ENCODE measurements at places on chromosomes 1 and 21.

GRCh38 chr1:3652548-3653285 is 401 bp downstream of the TP73 start:
- peak; percentile 29 for DNase-seq

GRCh38 chr1:235940285-235940684 is 73.6 kb upstream of the LYST start:
- DNase-seq = no peak

- no peak for DNase-seq
Measured at GRCh38 chr21:44005593-44005992, 6.5 kb upstream of the TRAPPC10 start.

- no peak for DNase-seq
Measured at GRCh38 chr1:16053781-16054502, 10.4 kb downstream of the CLCNKB start.

DNA sequence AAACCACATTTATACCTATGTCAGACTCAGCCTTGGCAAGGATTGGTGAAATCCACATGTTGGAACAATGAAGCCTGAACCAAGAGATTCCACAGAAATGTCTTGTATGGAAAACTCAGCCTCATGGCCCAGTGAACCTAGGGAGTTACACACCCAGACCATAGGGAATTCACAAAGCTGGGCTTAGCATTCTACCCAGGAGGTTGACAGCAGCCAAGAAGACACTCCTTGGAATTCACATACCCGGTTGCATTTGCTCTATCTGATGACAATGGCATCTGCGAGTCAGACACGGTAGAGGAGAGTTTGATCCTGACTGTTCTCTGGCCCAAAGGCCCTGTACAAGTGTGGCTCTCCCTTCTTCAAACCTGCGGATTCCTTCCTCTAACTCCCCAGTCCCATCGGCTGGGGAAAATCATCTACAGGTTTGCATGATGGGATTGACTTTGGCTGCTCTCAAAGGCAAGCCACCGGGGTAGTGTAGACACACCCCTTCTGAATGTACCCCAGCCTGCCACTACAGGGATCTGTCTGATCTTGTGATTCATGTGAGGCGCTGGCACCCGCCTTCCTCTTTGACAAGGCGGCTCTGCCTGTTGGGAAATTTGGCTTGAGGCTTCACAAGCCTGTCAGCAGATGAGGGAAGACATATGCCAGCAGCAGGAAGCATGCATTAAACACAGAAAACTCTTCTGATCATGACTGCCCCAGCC is 297.3 kb upstream of the KAZN start:
- no peak for DNase-seq

DNA sequence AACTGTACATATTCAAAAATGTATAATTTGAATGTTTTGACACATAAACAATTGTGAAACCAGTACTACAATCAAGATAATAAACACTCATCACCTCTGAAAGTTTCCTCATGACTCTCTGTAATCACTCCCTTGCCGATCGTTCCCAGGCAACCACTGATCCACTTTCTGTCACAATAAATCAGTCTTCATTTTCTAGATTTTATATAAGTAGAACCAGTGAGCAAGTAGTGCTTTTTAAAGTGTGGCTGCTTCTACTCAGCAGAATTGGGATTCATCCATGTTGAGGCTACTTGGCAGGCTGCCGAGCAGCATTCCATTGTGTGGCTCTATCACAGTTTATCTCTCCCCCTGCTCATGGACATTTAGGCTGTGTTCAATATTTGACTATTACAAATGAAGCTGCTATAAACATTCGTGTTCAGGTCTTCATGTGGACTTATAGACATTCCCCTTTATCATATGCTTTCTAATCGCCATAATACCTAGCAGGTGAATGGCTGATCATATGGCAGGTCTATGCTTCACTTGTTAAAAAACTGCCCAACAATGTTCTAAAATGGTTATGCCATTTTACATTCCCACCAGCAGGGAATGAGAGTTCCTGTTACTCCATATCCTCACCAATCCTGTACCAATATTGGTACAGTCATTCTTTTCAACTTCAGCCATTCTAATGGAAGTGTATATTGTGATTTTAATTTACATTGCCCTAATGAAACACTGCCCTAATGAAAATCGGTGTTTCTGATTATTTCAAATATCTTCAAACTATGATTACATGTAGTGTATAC is 20.5 kb downstream of the TEX38 start:
- no peak for DNase-seq

- peak; percentile 60 for DNase-seq
Measured at GRCh38 chr1:42962641-42963377, 4.1 kb upstream of the SLC2A1 start.

- peak; percentile 99 for DNase-seq
Measured at GRCh38 chr1:113811888-113812660, at the start of gene RSBN1. RSBN1 (minus strand) TSS chr1:113812476; CDS start chr1:113812412, 64 bp downstream.

GRCh38 chr1:197065559-197065958 is 1.5 kb downstream of the F13B start:
- DNase-seq = no peak

DNA sequence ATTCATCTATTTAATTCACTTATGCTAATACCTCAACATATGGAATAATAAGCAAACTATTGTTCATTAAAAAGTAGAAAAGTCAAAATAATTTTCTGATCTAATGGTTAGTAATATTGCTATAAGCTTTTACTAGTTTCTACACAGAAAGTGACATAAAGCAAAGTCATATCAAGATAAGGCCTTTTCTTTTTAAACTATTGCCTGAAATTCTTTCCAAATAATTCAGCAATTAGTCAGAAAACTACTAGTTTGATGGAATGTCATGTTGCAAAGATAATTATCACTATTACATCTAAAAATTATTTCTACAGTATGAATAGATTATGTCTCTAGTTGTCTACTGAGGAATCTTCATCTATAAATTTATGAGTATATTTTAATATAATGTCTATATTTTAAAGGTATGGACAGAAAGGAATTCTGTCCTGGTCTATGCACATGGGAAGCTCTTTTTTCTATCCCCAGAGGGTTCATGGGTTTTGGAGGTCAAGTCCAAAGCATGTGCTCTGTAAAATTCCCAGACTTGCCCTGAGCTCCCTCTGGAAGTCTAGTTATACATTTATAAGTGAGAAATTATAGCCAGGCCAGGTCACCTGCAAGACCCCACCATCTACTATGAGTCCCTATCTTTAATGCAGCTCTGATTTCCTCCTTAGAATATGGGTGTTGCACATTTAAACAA is 84.6 kb upstream of the DPYD start:
- no peak for DNase-seq

GRCh38 chr1:90850898-90851710 is 134.0 kb upstream of the BARHL2 start:
- DNase-seq = peak; percentile 35

- peak; percentile 40 for DNase-seq
Measured at GRCh38 chr1:175602026-175602585, 141.3 kb downstream of the TNR start.

DNA sequence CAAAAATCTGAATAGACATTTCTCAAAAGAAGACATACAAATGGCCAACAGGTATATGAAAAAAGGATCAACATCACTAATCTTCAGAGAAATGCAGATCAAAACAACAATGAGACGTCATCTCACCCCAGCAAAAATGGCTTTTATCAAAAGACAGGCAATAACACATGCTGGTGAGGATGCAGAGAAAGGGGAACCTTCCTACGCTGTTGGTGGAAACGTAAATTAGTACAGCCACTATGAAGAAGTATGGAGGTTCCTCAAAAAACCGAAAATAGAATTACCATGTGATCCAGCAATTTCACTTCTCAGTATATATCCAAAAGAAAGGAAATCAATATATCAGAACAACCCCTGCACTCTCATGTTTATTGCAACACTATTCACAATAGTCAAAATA is 65.1 kb upstream of the ATP1B1 start:
- no peak for DNase-seq

DNA sequence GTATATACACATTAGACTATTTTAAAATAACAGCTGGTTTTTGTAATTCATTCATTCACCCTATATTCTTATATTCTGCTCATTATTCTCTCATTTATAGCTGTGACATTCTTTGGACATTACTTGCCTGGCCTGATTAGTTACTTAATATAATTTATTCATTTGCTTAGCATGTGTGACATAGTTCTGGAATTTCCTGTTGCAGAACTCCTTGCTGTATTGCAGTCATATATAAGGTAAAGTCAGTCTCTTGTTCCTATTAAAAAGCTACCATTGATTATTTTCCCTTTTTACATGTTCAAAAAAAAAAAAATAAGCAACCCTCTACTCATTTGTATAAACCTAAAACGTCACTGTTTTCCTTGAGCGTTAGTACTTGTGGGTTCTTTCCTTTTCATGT is 23.9 kb downstream of the GNAT2 start:
- no peak for DNase-seq

DNA sequence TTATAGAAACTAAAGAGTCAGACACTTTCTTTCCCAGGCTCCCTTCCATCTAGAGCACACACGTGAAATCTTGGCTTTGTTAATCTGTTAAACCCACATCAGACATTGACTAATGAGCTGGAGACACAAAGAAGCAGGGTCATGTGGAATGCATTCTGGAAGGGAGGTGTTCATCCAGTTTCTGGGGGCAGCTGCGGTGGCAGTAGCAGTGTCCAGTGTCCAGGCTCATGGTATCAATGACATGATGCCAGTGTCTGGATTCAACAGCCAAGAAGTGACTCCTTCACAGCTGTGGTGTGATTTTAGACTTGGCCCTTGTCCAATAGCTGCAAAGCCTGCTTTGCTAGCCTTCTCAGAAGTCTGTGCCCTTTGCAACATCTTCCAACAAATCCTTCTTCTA is 95.2 kb downstream of the NTPCR start:
- no peak for DNase-seq

DNA sequence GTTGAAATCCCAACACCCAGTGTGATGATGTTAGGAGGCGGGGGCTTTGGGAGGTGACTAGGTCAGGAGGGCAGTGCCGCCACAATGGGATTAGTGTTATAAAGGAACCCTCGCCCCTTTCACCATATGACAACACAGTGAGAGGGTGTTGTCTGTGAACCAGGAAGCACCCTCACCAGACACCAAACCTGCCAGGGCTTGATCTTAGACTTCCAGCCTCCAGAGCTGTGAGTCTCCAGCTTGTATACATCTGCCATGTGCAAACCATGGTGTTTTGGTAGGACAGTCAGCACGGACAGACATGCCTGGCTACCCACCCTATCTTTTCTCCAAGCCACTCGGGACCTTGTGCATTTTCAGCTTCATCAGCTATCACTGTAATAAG is 4.0 kb downstream of the TRIM11 start:
- no peak for DNase-seq

GRCh38 chr1:56773341-56774066 is 45.7 kb downstream of the FYB2 start:
- no peak for DNase-seq

- no peak for DNase-seq
Measured at GRCh38 chr21:43574741-43575472, 84.4 kb downstream of the HSF2BP start.

DNA sequence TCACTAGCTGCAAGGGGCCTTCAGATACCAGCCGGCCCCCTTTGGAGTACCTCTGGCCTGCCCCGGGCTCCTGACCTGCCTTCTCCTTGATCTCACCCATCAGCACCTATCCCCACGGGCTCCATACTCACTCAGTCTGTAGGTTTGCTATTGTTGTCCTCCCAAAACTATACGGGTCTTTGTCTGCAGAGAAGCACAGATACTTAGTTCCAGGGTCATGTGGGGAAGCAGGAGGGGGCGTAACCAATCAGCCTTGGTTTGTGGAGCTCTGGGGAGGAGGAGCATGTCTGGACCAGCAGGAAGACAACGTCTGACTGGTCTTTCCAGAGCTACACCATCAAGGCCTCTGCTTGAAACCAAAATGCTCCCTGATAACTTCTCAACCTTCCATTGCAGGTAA is 15.2 kb downstream of the TMEM63A start:
- DNase-seq = no peak

GRCh38 chr21:21039624-21040170 is 41.5 kb downstream of the NCAM2 start:
- DNase-seq = no peak

DNA sequence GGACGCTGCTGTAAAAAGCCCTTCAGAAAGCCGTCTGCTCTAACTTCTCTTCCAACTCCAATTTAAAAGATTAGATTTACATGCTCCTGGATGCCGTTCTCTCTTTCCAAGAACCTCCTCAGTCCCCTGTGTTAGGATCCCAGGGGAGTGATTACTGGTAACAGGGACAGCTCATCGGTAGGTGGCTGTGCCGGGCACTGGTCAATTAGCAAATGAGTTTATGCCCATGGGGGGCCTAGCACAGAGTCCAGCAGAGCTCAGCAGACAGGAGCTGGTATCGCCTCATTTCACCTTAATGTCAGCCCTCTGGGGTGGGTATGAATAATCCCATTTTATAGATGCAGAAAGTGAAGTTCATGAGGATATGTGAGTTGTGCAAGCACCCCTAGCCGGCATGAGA is 191.9 kb downstream of the GRIK3 start:
- DNase-seq = no peak

GRCh38 chr1:58041621-58042020 is 504.9 kb downstream of the OMA1 start:
- DNase-seq = no peak

GRCh38 chr1:61184040-61184713 is 101.8 kb downstream of the NFIA start:
- peak; percentile 78 for DNase-seq

GRCh38 chr21:37700641-37701202 is 215.5 kb downstream of the KCNJ6 start:
- peak; percentile 89 for DNase-seq

DNA sequence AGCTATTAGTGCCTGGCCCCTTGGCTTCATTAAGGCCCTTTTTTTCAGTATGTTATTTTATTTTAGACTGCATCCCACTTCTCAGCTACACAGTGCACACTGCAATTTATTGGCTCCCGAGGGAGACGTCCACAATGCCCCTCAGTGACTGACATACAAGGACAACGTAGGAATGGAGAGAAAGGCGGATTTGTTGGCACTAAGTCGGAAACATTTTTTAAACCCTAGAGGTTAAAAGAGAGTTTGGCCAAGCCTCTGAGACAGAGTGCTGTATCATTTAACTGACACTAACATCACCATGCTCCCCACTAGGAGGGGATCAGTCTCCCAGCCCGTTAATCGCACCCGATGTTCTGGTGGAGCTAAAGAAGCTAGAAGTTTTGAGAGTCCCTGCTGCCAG is 45.7 kb upstream of the FOXD3 start:
- DNase-seq = no peak

DNA sequence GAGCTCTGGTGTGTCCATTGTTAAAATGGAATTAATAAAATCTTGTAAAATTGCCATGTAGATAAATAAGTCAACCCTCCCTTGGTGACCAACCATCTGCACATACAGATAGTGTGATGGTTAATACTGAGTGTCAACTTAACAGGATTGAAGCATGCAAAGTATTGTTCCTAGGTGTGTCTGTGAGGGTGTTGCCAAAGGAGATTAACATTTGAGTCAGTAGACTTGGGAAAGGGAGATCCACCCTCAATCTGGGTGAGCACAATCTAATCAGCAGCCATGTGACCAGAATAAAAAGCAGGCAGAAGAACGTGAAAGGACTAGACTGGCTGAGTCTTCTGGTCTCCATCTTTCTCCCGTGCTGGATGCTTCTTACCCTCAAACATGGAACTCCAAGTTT is 174.8 kb downstream of the LTN1 start:
- no peak for DNase-seq

- no peak for DNase-seq
Measured at GRCh38 chr1:153535242-153536011, at the start of gene S100A6. S100A6 (minus strand) TSS chr1:153535991; CDS start chr1:153535339, 652 bp downstream.

- no peak for DNase-seq
Measured at GRCh38 chr1:205064741-205065316, 19.4 kb downstream of the TMEM81 start.

Measured in NCI-H2171 treated with DMSO at 0.1 percent for 48 hours (cell line).